ENCODE measurements at places on chromosomes 6 and 20. TPM values are rescaled to one million over a fixed set of nuclear protein-coding genes. Genes with fewer than 3 reads are reported as not detected.
A peak's percentile ranks its signal among the peaks of the same experiment; 100 is the strongest.

The BCL2L1 gene
- polyA plus RNA-seq, result 66.2 TPM

The PNPLA1 gene
- polyA plus RNA-seq, result 2.5 TPM

DNA sequence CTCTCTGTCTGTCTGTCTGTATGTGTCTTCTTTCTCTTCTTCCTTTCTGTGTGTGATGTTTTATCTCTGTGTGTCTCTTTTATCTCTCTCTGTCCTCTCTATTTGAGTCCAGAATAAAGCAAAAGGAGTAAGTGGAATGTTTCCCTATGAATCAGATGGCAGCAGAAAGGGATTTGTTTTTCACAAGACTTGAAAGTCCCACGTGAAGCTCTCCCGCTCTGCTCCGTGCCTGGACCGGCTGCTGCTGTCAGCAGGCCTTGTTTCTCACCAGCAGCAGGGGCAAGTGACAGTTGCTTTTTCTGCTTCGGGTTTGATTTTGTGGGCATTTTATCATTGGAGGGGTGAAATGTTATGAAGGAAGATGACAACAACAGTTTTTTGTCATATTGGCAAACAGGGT lies 212.7 kb downstream of the PACRG start:
- DNase-seq, result no peak

DNA sequence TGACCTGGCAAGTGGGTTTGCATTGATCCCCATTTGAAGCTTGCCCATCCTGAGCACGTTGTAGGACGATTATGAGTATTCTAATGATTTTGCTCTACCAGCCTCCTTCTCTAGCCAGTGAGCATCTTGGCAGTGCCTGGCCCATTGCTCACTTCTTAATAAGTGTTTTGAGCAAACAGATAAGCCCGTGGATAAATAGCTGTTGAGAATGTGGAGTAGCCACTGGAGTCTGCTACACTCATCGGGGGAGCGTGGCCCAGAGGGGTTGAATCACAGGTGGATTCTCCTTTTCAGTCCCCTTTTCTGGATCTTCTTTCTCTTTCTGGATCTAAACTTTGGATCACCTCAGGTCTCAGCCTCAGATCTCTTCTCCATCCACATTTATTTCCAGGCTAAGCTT lies 15.9 kb upstream of the EDN3 start:
- no peak for DNase-seq

DNA sequence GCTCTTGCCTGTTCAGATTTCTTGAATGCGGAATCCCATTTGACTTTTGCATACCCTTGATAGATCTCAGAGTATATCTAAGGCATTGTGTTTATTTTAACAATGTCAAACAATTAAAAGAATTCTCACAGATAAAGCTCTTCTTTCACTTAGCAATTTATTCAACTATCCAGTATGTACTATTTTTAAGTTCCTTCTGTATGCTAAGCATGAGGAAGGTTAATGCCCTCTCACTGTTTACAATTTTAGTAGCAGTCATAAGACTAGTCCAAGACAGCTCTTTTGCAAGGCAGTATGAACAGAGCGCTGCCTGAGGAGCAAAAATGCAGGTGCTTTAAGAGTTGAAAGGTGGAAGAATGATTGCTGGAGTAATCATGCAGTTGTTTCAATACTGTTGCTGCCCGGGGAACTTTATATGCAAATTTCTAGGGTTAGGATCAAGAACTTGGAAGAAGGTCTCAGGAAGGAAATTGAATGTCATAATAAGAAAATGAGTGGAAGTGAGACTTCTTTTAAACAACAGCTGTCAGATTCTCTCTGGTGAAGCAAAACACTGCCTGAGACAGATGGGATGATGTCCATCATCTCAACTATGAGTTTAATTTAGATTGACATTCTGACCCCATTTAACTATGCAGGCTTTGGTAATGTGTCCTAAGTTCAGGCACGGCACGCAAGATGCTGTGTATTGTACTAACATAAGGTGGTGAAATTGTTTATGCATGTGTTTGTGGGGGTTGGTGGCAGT lies 1303.5 kb upstream of the CITED2 start:
- no peak for DNase-seq

- DNase-seq, result no peak
Observed at GRCh38 chr6:168291450-168291849, 28.1 kb downstream of the DACT2 start.

- DNase-seq, result no peak
Observed at GRCh38 chr6:132128424-132128823, 177.3 kb upstream of the CCN2 start.

DNA sequence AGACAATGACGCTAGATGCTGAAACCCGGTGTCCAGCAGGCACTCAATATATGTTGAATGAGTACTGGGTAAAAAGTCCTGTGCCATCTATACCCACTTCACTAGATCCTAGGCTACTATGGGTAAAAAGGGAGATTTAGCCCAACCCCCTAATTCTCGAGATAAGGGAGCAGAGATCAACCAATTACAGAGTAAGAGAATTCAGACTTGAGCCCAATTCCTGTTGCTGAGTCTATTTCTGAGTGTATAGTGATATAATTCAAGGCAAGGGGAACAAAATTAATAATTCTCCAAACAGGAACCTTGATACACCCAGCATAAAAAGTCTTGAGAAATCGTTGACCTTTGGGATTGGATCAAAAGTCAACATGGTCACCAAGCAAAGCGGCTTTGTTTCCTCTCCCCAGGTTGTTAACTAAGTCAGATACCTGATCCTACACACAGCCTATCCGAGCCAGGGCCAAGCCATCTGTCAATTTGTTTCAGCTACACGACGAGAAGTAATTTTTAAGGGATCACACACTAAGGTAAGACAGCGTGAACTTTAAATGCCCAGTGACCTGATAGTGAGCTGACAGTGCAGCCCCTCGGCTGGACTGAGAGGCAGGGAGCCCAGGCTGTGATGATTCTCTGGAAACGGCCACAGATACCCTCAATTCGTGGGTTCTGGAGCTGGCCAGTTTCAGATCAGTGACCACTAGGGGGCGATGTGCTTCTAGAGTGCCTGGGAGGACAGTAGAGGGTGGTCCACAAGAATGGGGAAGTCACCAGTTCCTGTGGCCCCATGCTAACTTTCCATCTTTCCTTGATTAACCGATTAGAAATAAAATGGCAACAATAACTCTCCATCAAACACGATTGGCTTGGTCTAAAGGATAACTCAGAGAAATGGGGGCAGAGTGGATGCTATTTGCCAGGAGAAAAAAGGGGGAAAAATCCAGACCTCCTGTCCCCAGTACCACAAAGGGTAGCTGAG lies 46.2 kb downstream of the SLC22A23 start:
- peak; percentile 64 for DNase-seq

- DNase-seq, result peak; percentile 71
Observed at GRCh38 chr6:32154514-32155161, 697 bp downstream of the PPT2 start.

- peak; percentile 28 for DNase-seq
Observed at GRCh38 chr6:169487579-169488436, 214.0 kb downstream of the WDR27 start.

All from left kidney (tissue), 8 donors.